ELF-1 (cell line): ENCODE measurements at places on chromosomes 11 and 22.

DNA sequence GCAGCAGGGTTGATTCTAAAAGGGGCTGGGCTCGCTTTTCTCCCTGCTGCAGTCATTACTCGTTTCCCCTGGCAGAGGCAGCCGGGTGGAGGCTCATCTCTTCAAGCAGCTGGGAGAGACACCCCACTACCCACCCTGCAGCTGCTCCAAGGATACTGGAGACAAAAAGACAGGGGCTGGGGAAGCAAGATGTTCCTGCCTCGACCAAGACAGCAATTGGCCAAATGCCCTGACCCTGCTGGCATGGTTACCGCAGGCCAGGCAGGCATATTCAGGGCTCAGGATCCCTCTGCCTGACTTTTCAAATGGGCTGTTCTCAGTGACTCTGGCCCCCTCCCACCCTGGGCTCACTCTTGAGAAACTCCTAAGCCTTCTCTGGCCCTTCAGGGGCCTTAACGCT lies 6.8 kb upstream of the RGL4 start:
- no peak for DNase-seq

DNA sequence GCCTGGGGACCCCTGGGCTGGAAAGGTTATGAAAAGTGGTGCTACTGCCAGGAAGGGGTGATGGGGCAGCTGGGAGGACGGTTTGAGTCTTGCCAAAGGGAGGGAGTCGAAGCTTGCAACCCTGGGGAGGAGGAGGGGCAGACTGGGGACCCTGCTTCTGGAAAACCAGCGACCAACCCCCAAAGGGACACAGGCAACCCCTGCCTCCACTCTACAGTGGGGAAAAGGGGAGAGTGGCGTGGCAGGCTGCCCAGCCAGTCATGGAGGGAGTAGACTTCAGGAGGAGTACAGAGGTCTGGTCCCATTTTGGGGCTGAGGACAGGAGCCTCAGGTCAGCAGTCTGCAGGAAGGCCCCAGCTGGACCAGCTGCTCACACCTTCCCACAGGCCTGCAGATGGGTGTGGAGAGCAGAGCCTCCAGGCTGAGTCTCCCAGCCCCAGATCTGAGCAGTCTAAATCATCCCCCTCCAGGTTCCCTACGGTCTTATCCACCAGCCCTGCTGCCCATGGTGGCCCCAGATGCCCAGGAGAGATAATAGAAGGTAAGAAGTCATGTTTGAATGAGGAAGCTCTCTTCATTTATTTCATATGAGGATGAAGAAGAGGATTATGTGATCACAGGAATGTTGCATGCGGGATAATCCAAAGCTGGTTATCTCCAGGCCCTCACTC lies 3.3 kb downstream of the DDT start:
- no peak for DNase-seq

GRCh38 chr11:100356035-100356434 lies 331.1 kb upstream of the ARHGAP42 start:
- no peak for DNase-seq

DNA sequence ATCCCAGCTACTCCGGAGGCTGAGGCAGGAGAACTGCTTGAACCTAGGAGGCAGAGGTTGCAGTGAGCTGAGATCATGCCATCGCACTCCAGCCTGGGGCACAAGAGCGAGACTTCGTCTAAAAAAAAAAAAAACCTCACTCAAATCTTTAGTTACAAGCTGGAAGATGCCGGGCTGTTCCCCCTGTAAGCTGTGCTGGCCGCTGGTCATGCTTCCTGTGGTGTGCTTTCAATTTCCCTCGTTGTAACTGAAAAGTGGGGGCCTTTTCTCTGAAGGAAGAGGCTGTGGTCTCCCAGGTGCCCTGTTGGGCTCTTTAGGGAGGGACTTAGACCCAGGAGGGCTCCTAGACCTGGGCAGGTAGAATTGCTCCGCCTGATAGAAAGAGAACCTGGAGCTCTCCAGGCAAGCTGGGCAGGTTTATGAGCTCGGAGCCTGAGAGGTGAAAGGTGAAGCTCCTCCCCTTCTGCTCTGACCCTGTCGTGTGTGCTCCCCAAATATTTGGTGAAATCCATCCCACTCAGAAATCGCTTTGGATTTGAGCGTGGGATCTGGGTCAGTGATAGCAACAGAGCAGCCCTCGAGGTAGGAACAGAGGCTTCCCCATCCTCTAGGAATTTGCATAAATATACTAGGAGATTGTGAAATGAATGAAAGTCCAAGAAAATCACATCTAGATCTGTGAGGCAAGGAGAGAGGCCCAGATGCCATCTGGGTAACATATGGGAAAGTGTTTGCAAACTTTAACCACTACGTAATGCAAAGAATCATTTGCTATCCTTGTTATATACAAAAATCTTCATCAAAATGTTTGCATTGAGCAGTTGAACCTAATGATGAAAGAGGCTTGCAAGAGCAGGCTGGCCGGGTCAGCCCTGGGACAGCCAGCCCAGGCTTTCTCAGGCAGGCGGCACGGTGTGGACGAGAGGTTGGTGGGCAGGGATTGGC lies 154.3 kb downstream of the FBXO7 start:
- DNase-seq: no peak

- no peak for DNase-seq
Observed at GRCh38 chr22:36405671-36406538, 18.1 kb upstream of the MYH9 start.
